Stimulated activated CD4-positive, alpha-beta T cell treated with anti-CD3 and anti-CD28 coated beads, TNF-alpha, amount 100 ng/mL, for 48 hours (primary cell): ENCODE measurements at places on chromosomes 3 and 15.

GRCh38 chr3:178685591-178685906 lies 149.3 kb downstream of the KCNMB2 start:
- DNase-seq = no peak

GRCh38 chr3:24498391-24498790 lies 3.7 kb upstream of the THRB start:
- DNase-seq = no peak

DNA sequence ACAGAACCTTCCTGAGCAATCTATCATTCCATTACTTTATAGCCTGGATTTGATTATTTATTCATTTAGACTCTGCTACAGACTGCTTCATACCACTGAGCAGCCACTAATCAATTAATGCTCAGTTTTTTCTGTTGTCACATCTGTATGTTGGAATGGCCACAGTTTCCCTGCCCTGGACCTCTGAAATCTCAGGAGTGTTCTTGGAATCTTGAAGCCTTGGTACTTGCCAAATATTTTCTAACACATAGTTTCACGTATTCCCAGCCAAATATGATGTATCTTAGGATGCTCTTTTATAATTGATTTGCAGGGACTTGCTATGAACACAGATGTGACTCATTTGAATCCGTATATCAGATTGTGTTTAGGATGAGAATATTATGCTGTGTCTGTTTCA lies 225.8 kb downstream of the TAFA4 start:
- no peak for DNase-seq

GRCh38 chr3:10317311-10317960 lies 3.5 kb downstream of the SEC13 start:
- no peak for DNase-seq

GRCh38 chr15:41772720-41773331 lies 1.5 kb upstream of the MAPKBP1 start:
- DNase-seq = no peak

DNA sequence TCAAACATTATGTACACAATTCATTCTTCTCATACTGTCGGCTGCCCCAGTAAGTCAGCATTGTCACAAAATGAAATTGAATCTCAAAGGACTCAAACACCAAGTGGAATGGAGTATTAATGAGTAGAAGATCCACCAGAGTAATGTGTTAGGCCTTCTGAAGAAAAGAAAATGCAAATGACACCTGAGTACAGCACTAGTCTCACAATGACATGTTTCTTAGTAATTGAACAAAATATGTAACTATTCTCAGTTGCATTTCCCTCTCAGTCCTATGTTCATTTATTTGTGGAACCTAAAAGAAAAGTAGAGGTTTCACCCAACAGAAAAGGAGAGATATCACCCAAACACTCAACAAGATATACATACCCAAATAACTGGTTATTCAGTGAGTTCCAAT lies 283.9 kb upstream of the THBS1 start:
- no peak for DNase-seq

DNA sequence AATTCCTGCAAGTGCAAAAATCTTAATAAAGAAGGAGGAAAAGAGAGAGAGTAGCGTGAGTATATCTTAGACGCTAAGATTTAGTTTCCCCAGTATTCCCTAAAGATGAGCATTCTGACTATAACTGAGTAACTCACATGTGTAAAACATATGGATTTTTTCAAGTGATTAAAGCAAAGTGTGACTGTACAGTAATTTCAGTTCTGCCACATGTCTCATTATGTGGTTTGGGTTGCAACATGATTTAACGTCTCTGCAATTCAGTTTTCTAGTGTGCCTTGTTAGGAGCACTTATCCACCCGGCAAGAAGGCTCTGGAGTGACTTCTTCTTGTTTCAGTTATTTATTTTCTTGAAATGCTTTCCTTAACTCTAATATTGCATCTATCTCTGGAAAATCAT lies 514.1 kb downstream of the ROBO1 start:
- DNase-seq = no peak

DNA sequence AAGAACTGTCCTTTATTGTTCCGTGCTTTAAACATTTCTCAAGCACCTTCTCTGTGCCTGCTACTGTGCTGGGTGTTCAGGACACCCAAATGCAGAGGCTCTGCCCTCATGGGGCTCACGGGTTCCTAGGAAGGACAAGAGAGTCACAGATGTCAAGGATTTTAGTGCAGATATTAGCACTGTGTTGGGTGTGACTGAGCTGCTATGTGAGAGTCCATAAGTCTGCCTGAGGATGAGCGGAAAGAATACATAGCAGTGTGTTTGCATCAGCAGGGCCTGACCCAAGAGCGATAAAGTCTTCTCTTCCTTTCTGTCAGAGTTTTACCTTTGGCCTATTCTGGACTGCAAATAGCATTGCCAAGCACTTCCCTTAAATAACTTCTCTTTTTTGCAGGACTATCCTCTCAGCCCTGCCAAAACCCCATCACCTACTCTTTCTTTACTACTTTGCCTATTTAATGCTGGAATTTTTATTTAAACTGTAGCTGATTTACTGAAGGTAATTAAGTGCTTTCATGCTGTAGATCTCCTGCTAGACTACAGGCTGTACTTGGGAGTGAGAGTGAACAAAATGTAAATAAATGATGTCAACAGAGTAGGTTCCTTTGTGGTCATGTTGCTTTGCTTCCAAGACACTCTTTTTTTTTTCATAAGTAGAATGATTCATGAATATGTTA lies 459.4 kb upstream of the TPRG1 start:
- DNase-seq = no peak

- DNase-seq = no peak
Observed at GRCh38 chr3:79109754-79110153, 658.0 kb downstream of the ROBO1 start.

- no peak for DNase-seq
Observed at GRCh38 chr15:52163321-52164190, 27.6 kb downstream of the GNB5 start.

- no peak for DNase-seq
Observed at GRCh38 chr3:123229145-123229544, 27.4 kb downstream of the SEC22A start.

- no peak for DNase-seq
Observed at GRCh38 chr3:55282994-55283393, 204.1 kb downstream of the WNT5A start.

- DNase-seq = no peak
Observed at GRCh38 chr15:50452927-50453326, 28.7 kb downstream of the USP8 start.

DNA sequence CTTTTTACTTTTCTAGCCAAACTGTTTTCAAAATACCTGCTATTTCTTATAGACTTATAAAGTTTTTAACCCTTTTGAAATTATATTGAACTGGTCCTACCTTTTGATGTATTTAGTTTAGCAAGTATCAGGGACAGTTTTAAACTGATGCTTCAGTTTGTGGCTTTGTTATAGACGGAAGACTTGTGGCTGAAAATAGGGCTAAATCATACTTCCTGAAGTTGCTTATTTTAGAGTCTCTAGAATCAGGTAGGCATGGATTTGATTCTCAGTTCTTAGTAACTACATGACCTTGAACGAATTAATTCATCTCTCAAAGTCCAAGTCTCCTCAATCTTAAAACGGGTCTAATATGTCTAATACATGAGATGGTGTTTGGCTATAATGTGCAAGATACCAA lies 322.8 kb downstream of the RAP2B start:
- no peak for DNase-seq

- DNase-seq = no peak
Observed at GRCh38 chr3:9875448-9875847, 4.6 kb downstream of the CIDEC start.

- no peak for DNase-seq
Observed at GRCh38 chr15:81481346-81481745, 107.3 kb upstream of the TMC3 start.

DNA sequence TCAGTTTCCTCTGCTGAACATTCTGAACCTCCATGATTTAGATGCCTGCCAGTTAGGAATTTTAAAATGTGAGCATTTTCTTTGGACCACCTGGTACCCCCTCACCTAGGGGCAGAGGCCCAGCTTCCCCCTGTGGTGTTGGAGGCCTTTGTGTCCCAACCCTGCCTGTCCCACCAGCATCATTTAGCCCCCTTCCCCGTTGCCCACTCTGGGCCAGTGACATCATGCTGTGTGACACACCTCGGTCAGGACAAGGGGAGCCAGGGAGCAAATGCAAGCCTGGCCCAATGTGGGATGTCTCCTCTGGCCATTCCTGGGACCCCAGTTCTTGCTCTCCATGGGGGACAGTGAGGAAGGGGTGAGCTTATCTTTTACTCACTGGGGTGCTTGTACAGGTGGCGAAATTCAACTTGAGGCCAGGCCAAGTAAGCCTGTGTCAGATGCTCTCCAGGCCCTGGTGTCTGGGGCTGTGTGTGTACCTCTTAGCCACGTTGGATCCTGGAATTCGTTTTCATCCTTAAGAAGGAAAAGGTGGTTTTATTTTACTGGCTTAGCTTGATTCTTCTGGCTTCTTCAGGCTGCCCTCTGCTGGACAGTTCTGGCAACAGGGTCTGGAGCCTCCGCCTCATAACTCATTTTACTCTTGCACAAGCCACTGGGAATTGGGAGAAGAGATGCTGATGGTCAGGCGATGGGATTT lies 49.7 kb upstream of the MYZAP start:
- DNase-seq = peak; percentile 33

- DNase-seq = no peak
Observed at GRCh38 chr3:69806735-69807438, 67.6 kb downstream of the MITF start.

- DNase-seq = no peak
Observed at GRCh38 chr3:4047366-4047765, 248.1 kb downstream of the LRRN1 start.

- DNase-seq = no peak
Observed at GRCh38 chr3:175274474-175275218, 415.5 kb downstream of the NAALADL2 start.

- DNase-seq = no peak
Observed at GRCh38 chr3:11053926-11054503, 61.5 kb downstream of the SLC6A1 start.

DNA sequence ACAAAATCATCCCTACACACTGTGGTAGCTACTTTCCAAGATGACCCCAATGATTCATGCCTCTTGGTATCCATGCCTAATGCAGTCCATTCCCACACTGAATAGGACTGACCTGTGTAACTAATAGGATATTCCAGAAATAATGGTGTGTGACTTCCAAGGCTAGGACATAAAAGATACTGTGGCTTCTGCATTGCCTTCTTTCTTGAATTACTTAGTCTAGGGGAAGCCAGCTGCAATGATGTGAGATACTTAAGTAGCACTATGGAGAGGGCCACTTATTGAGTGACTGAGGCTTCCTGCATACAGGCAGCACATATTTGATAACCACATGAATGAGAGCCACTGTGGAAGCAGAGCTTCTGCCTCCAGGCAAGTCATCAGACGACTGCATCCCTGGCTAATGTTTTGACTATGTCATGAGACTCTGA lies 50.1 kb downstream of the NR1I2 start:
- no peak for DNase-seq

- no peak for DNase-seq
Observed at GRCh38 chr15:55694652-55695150, 48.3 kb downstream of the PRTG start.

DNA sequence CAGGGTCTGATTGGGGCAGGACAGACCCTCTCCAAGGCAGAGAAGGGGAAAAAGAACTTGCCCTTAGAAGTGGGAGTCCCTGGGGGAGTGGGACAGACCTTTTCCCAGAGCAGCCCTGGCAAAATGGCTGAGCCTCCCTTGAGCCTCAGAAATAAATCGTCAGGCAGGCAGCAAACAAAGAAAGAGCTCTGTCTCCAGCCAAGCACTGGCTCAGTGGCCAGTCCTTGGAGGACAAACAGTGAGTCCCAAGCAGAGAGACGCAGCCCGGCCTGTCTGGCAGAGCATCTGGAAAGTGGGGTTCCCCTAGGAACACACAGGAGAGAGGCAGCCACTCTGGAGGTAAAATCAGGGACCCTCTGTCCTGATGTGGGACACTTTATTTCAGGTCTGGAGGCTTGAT lies 1.8 kb downstream of the SLC6A1 start:
- DNase-seq = no peak

GRCh38 chr3:175585898-175586297 lies 726.8 kb downstream of the NAALADL2 start:
- DNase-seq = no peak

DNA sequence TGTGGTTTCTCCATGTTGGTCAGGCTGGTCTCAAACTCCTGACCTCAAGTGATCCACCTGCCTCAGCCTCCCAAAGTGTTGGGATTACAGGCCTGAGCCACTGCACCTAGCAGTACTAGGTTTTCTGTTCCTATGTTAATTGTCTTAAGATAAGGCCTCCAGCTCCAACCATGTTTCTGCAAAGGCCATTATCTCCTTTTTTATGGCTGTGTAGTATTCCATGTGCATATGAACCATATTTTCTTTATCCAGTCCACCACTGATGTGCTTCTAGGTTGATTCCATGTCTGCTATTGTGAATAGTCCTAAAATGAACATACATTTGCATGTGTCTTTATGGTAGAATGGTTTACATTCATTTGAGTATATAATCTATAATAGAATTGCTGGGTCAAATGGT lies 9.8 kb downstream of the HTR3C start:
- DNase-seq = no peak

- no peak for DNase-seq
Observed at GRCh38 chr15:66883284-66883911, 181.4 kb downstream of the SMAD6 start.

DNA sequence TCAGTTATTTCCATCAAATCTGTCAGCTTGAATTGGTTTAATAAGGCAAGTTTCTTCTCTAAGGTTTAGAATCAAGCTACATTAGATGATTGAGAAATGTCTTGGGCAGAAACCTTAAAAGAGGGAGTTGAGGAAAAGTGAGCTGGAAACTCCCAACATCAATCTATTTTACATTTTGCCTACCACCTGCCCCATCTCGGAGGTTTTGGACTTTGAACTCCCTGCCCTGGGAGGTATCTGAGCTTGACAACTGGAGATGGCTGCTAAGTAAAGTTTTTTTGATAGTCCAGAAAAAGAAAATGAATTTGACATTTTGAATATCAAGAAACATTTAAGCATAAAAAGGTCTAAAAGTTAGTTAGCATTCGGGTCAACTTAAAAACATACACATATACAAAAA lies 234.2 kb downstream of the NFKBIZ start:
- DNase-seq = no peak

DNA sequence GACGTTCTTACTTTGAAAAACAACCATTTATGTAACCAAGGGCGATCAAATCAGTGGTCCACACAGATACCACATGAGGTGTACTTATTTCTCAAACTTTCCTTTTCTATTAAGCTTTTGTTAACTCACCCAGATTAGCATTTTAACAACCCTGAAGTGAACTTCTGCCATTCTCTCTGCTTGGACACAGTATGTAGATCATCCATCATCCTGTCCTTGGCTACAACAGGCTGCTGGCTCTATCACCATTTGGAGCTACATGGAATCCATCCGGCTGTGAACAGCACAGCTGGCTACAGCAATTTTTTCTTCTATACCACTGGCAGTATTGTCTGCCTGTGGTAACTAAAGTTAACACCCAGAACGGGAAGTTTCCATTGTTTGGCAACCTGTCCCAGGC lies 4.4 kb downstream of the SEMA6D start:
- DNase-seq = no peak

GRCh38 chr3:17634964-17635363 lies 107.5 kb downstream of the TBC1D5 start:
- no peak for DNase-seq

- no peak for DNase-seq
Observed at GRCh38 chr3:49352890-49353421, 5.2 kb downstream of the GPX1 start.

GRCh38 chr3:120602682-120603081 lies 6.5 kb downstream of the NDUFB4 start:
- no peak for DNase-seq

GRCh38 chr15:71202712-71203111 lies 87.4 kb downstream of the THSD4 start:
- no peak for DNase-seq
